ENCODE measurements at places on chromosomes 4 and X.

- no peak for DNase-seq
Measured at GRCh38 chrX:21816136-21816535, 23.3 kb upstream of the MBTPS2 start.

DNA sequence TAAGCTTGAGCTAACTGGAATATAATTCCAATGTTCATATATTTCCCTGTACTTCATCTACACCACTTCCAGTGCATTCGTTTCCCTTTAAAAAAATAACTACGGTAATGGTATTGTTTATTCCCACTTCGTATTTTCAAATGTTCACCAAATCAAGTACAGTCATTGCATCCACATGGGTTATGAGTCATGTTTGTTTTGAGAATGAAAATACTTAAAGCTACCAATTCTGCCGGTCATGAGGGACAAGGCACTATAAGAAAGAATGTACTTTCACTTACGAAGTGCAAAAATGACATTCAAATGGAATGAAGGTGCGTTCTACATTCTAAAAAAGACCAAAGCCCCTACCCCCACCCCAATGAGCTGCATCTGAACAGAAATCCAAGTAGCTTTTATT lies 174.4 kb upstream of the FGF13 start:
- DNase-seq = no peak

- DNase-seq = no peak
Measured at GRCh38 chrX:12489341-12489740, 301.9 kb upstream of the PRPS2 start.

DNA sequence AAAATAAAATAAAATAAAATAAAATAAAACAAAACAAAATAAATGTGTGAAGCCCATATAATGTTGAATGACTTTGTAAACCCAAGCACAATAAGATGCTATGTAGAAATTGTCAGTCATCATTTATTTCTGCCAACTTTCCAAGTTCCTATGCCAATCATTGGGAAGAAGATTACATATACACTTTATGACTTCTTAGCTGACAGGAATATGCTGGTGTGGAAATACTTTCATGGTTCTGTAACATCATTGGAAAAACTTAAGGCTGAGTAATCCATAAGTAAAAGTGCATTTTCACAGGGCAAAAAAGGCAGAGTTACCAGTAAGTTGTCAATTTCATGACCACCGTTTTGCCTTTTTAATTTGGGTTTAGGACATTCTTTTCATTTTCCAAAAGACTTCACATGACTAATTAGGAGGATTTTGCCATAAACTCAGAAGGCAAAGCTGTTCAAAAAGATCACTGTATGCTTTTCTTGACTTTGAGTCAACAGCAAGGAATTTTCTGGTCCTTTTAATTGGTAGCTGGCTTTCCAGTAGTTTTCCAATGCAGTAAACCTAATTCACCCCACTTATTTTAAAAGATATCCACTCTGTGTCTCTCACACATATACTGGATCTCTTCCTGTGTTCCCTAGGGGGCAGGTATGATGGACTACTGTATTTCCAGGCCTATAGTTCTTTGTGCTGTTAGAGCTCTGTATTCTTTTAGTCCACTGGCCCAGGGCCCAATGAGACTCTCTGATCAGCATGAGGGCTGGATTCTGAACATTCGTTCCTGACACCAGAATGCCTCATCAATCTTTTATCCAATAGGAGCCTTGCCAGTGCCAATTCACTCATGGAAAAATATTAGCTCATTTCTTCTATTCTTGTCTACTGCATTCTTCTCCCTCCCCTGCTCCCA lies 26.2 kb upstream of the SCRG1 start:
- DNase-seq = no peak

- DNase-seq = peak; percentile 10
Measured at GRCh38 chr4:155667222-155667567, 547 bp downstream of the GUCY1A1 start.

- no peak for DNase-seq
Measured at GRCh38 chrX:7059214-7059838, 88.2 kb upstream of the STS start.

GRCh38 chrX:20397587-20397986 lies 130.9 kb upstream of the RPS6KA3 start:
- DNase-seq = no peak

GRCh38 chrX:118615141-118615540 lies 112.3 kb upstream of the IL13RA1 start:
- DNase-seq = no peak

GRCh38 chr4:111797455-111798163 lies 347.6 kb upstream of the FAM241A start:
- no peak for DNase-seq

DNA sequence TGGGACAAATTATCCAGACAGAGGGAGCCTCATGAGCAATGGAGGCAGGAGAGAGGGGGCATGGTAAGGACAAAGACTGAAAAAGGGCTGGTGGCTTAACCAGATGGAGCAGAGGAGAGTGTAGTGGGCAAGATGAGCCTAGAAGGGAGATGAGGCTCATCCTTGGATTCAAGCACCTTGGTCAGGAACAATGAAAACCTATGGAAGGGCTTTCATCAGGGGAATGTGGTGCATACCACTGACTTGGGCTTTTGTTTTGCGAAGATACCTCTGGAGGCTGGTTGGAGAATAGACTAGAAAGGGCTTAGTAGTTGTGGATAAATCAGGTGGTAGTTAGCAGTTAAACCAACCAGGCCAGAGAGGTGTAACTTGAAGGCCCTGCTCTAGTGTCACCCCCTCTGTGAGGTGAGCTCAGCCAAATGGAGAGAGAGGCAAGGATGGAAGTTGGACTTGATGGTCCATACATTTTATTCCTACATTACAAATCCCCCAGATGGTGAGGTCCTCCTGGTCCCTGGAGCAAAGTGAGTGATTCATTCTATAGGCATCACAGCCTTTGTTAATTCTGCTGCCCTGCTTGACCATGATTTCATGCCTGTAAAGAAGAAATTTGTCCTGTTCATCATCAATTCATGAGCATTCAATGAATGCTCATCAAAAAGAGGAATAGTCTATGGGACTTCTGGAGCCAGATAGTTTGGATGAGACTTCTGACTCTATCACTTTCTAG lies 264.8 kb upstream of the IGFBP7 start:
- no peak for DNase-seq

- no peak for DNase-seq
Measured at GRCh38 chr4:114495471-114495928, 103.1 kb upstream of the UGT8 start.

DNA sequence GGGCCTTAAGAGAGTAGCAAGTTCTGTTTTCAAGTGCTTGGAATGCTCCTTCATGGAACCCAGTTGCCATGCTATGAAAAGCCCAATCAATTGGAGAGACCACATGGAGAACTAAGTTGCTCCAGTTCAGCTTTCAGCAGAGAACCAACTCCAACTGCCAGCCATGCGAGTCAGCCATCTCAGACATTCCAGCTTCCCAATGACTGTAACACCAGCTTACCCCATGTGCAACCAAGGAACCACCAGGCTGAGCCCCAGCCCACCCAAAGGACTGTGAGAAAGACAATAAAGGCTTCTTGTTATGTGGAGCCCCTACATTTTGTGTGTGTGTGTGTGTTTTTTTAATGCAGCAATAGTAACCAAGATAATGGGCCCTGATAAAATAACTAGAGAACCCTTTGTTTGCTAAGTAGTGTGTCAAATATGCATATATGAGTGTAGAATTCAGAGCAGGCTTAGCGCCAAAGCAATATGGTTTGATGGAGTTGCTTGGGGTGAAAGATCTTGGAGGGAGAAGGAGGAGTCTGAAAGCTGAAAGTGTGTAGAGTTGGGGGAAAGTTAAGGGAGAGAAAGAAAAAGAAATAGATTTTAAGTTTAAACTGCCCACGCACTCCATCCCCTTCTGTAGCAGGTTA lies 35.0 kb upstream of the CCKAR start:
- DNase-seq = no peak

DNA sequence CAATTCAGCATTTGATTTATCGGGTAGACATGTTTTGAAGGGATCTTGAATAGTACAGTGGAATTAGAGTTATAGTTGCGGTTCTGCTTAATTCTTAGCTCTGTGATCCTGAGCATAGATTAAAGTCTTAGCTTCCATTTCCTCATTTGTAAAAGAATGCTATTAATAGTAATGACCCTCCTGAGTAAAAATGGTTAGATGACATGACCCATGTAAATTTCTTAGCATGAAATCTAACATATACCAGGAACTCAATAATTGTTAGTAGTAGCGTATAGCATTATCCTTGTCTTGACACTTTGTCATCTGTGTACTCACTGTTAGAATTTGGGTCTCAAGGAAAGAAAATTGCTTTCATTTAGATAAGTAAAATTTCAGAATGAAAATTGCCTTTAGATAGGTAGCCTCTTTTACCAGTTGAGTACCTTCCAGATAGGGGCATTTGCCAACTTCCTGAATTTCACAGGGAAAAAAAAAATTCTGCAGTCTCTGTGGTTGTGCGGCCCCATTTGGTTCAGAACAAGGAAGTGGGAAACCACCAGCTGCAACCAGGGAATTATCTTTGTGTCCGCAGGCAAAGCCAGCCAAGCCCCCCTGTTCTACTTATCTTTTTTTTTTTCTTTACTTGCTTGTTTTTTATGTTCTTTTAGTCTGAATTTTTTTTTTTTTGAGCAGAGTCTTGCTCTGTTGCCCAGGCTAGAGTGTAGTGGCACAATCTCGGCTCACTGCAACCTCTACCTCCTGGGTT lies 86.9 kb downstream of the TMEM164 start:
- DNase-seq = no peak

GRCh38 chrX:50721764-50722521 lies 92.1 kb downstream of the SHROOM4 start:
- no peak for DNase-seq

DNA sequence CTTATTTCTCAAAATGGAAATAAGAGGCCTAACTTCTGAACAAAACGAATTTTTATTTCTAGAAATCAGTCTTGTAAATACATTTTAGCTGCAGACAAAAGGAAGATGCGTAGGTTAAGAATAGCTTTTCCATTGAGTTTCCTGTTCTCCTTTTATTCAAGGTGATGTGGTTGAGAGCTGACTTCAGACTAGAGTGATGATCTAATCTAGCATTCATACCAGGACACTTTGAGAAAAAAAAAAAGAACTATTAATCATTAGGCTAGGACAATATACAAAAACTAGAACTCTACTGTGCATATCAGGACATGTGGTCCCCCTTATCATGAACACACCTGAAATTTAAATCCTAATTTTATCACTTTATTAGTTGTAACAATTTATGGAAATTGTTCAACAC lies 884.5 kb upstream of the EPHA5 start:
- DNase-seq = no peak

DNA sequence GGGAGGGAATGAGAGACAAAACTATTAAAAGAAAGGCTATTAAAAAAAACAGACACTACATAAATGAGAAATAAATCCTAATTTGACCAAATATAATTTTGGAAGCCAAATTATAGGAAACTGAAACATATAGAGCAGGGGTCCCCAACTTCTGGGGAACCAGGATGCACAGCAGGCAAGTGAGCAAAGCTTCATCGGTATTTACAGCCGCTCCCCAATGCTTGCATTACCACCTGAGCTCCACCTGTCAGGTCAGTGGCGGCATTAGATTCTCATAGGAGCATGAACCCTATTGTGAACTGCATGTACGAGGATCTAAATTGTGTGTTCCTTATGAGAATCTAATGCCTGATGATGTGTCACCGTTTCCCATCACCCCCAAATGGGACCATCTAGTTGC lies 28.4 kb downstream of the ABCG2 start:
- no peak for DNase-seq

DNA sequence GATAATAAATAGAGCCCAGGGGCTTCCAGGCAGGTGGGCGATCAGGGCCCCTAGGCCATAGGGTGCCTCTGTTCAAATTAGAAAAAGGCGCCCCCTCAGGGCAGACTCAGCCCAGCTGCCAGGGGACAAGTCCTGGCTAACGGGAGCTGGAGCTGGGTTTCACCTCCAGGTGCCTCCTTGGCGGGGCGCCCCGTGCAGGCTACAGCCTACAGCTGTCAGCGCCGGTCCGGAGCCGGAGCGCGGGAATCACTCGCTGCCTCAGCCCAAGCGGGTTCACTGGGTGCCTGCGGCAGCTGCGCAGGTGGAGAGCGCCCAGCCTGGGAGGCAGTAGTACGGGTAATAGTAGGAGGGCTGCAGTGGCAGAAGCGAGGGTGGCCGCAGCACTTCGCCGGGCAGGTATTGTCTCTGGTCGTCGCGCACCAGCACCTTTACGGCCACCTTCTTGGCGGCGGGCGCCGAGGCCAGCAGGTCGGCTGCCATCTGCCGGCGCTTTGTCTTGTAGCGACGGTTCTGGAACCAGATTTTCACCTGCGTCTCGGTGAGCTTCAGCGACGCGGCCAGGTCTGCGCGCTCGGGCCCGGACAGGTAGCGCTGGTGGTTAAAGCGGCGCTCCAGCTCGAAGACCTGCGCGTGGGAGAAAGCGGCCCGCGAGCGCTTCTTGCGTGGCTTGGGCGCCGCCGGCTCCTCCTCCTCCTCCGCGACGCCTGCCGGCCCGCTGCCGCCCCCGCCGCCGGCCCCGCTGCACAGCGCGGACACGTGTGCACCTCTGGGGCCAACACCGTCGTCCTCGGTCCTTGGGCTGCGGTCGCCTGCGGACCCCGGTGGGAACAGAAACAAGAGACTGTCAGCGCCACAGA lies 2.4 kb downstream of the NKX3-2 start:
- peak; percentile 43 for DNase-seq

DNA sequence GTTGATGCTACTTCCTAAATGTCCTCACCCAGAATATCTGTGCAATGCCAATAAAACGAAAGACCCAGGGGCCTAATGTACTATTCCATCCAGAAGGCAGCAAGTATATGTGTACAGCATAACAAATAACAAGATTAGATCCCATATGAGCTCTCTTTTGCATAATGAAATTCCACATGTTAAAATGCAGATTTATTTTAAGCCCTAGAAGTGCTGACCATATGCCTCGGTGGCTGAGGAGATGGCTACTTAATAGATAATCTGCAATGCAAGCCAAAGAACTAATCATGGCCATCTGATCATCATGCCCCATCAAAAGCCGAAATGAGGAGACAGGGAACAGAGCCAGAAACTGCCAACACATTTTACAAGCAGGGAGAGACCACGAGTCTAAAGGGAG lies 293.5 kb downstream of the KCNIP4 start:
- DNase-seq = no peak

- no peak for DNase-seq
Measured at GRCh38 chr4:168880811-168881595, 129.1 kb downstream of the CBR4 start.

DNA sequence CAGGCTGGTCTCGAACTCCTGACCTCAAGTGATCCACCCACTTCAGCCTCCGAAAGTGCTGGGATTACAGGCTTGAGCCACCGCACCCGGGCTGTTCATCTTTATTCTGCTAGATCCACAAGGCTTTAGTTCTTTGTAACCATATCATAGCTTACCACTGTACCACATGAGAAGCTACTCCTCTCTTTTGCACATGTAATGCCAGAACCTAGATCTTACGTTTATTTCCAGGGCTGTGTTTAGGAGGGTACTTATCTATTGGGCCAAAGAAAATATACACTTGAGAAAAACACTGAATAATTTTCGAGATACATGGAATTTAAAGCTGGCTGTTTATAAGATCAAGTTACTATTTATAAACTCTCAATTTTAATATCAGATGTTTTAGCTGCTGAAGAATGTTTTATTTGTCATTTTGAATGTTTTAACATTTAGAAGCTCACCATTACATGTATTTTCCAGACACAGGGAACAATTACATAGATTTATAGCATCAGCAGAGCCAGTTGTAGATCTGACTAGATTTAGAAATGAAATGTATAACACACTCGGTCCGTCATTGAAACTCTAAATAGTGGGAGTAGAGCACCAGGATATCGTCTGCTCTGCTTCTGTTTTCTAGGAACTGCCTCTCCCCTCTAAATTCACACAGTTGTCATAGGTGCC lies 155.3 kb upstream of the HAND2 start:
- no peak for DNase-seq

- no peak for DNase-seq
Measured at GRCh38 chr4:187940299-187940698, 55.3 kb upstream of the ZFP42 start.

Measured in activated naive CD4-positive, alpha-beta T cell treated with anti-CD3 and anti-CD28 coated beads, Interleukin-2, amount 50 U/mL, for 16 hours (primary cell).